ENCODE measurements at places on chromosomes 12 and 14.

DNA sequence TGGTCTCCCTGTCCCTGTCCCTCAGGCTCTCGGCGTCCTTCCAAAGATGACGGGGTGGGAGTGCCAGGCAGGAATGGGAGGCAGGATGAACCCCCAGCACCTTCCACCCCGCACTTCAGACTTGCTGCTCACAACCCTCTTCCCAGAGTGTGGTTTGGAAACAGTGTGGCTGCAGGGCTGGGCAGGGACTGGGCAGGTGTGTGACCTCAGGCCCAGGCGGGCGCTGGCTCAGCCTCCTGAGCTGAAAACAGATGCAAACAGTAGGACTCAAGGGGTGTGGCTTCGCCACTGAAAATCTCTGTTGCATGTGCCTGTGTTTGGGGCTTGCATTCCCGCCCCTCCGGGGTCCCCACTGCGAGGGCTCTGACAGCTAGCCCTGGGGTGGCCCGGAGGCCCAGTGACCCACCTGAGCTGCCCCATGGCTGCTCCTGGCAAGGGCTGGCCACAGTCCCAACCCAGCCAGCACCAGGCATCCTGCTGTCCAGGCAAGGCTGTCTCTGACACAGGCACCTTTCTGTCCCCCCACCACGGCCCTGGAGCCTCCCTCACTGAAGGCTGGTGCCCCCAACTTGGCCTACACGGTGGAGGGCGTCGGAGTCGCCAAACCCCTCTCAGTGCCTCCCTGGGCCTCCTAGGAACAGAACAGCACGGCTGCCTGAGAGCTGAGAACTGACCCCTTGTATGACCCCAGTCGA lies 46.1 kb downstream of the BEGAIN start:
- DNase-seq = no peak

DNA sequence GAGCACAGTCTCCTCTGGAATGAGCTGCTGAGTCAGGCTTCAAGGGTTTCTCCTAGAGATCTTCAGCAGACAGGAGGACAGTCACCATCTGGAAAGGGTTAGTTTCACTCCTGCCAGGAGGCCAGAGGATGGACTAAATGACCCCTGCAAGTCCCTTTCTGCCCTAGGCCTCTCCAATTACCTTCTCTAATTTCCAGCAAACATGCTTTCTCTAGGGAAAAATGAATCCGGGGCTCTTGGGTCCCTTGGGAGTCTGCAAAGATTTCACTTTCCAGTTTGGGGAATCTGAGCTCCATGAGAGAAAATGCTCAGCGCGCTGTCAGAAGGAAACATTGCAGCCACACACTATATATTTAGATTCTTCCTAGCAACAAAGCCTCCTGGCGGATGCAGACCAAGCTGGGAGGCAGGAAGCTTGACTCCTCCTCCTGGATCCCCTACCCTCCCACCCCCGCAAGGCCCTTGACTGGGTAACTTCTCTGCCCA lies 184.4 kb upstream of the CCND2 start:
- DNase-seq = no peak

- peak; percentile 7 for DNase-seq
Measured at GRCh38 chr14:75123991-75124390, 2.9 kb downstream of the NEK9 start.

DNA sequence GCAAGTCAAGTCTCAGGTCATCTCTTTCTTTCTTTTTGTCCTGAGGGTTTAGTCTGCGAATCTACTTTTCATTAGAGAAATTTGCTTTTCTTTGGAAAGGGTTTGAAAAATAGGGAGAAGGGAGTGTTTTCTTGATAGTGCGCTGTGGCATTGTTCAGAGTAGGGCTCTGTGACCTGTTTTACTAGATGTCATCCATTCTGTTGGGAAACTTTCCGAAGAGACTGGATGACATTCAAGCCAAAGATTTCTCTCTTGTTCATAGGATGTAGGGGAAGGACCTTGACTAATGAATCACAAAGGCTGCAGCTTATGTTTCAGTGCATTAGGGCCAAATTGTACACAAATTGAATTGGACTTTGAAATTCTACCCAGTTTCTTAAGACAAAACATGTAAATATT lies 14.7 kb downstream of the DLST start:
- no peak for DNase-seq

DNA sequence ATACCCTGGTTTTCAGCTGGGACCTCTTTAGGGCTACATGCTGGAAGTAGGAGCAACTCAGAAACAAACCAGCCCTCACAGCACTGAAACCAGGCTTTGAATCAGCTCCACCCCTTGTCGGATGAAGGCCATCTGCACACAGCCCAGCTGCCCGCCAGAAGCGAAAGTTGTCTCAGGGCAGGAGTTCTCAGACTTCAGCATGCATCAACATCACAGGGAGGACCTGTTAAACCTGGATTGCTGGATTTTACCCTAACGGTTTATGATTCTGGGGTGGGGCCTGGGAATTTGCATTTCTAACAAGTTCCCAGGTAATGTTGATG lies 10.9 kb downstream of the SYNDIG1L start:
- no peak for DNase-seq

GRCh38 chr14:44370727-44371126 lies 136.4 kb downstream of the FSCB start:
- no peak for DNase-seq

- DNase-seq = no peak
Measured at GRCh38 chr12:12718853-12719252, 1.7 kb downstream of the CDKN1B start.

DNA sequence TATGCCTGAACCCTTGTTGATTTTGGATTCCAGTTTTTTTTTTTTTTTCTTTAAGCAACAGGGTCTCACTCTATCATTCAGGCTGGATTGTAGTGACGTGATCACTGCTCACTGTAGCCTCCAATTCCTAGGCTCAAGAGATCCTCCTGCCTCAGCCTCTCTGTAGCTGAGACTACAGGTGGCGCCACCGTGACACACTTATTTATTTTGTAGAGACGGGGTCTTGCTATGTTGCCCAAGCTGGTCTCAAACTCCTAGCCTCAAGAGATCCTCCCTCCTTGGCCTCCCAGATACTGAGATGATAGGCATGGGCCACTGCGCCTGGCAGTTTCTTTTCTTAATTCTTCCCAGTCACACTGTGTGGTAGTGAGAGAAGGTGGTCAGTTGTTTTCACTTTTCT lies 25.2 kb downstream of the ACADS start:
- no peak for DNase-seq

- DNase-seq = no peak
Measured at GRCh38 chr14:99644723-99645544, at the start of gene HHIPL1. TSS of gene HHIPL1 (plus strand) at chr14:99645129. CDS start at chr14:99645208, 79 bp downstream.

DNA sequence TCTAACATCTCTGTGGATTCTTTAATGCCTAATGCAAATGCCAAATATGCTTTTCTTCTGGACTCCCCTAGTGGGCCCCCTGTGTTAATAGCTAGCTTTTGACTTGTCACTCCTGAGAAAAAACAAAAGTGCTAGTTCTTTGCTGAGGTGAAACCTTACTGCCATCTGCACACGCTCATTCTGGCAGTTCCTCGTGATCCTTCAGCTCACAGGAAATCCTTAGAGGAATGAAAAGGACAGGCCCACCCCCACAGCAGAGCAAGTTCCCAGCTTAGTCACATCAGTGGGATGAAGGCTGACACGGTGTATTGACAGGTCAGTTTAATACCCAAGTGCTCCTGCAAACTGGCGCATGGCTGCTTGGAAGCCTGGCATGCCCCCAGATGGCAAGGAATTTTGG lies 165.1 kb upstream of the ATP2B1 start:
- DNase-seq = no peak

- DNase-seq = no peak
Measured at GRCh38 chr12:41795910-41796309, 348.8 kb downstream of the GXYLT1 start.

DNA sequence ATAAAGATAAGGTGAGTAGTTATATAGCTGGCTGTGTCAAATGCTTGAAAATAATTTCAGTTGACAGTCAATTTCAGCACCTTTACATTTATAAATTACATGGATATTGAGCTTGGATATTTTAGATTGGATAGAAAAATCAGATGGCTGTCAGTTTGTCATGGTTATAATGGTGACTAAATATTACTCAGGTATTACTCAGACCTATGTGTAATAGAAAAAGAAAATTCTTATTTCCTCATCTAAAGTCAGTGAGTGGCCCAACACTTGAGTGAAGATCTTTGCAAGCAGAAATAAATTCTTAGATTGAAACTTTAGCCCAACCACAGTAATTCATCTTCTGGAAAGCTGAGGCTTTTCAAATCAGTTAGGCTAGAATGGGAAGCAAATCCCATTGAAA lies 354.4 kb downstream of the NAV3 start:
- DNase-seq = no peak

- no peak for DNase-seq
Measured at GRCh38 chr12:85507456-85507855, 227.4 kb downstream of the ALX1 start.

- no peak for DNase-seq
Measured at GRCh38 chr14:104984056-104984894, 1.3 kb upstream of the CLBA1 start.

- DNase-seq = no peak
Measured at GRCh38 chr14:100775351-100775830, 48.7 kb downstream of the DLK1 start.

DNA sequence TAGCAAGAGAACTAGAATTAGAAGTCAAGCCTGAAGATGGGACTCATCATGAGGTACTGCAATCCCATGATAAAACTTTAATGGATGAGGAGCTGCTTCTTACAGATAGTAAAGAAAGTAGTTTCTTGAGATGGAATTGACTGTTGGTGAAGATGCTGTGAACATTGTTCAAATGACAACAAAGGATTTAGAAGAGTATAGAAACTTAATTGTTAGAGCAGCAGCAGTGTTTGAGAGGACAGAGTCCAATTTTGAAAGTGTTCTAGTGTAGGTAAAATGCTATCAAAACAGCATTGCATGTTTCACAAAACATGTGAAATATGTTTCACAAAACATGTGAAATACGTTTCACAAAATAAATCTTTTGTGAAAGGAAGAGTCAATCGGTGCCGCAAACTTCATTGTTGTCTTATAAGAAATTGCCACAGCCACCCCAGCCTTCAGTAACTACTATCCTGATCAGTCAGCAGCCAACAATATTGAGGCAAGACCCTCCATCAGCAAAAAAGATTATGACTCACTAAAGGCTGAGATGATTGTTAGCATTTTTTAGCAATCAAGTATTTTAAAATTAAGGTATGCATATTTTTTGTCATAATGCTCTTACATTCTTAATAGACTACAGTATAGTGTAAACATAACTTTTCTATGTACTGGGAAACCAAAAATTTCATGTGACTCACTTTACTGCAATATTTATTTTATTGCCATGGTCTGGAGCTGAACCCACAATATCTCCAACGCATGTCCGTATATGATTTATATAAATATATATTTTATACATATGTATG lies 173.4 kb upstream of the BMP4 start:
- DNase-seq = no peak

DNA sequence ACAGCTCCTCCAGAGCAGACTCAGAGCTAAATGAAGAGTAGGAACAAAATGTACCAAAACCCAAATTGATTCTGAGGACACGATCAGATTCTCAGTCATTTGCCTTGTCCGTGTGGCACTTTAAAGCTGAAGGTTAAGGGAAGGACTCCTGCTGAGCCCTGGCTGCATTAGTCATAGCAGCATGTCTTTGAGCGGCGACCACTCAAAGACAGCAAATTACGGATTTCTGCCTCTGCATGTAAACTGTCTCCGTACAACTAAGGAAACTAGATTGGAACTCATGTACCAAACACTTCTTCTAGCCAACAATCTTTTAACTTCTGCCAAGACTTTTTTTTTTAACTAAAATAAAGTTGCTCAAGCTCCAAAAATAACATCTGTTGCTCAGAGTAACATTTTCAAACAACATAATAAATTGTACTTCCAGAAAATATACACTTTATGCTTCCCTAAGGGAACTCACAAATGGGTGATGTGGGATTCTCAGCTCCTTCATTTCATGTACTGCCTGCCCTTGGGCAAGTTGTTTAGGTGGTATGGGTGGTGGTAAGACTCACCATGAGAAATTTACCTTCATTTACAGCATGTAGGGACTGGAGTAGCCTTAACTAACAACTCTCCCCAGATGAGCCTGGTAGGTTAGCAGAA lies 56.1 kb downstream of the RERG start:
- DNase-seq = no peak

DNA sequence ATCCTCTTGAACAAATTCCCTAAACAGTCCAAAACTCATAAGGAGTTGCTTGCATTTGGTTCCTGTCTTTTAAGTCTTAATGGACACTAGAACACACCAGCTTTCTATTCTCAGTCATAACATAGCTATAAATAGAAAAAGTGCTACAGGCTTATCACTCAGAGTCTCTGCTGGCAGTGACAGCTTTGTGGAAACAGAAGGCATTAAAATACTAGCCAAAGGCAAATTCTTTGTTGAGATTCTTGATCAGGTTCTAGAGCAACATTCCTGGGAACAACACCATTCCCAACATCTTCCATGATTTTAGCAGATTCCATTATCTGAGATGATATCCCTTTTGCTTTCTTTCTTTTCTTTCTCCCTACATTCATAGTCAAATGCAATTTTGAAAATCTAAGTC lies 207.7 kb upstream of the PLEKHG7 start:
- no peak for DNase-seq

- DNase-seq = no peak
Measured at GRCh38 chr12:2380946-2381345, 328.2 kb downstream of the CACNA1C start.

DNA sequence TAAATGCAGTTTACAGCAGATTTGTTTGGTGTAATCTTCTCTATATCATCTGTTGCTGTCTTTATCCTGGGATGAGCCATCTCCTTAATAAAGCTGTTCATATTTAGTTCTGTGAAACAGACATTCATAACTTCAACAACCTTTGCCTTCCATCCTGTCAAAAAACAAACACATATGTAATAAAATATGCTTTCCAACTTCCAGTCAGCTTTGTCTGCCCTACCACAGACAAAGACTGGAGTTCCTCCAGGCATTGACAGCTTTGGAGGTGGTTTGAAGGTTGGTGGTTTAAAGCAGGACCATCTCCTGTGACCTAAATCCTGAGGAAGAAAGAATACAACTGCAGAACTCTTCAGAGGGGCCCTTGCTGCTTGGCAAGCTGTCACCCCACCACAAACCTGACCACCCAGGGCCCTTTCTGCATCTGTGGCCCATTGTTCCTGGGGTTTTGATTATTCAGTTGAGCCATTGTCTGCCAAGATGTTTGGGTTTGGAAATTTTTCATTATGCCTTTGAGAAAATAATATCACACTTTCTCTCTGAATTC lies 28.2 kb upstream of the PTGR2 start:
- DNase-seq = no peak

DNA sequence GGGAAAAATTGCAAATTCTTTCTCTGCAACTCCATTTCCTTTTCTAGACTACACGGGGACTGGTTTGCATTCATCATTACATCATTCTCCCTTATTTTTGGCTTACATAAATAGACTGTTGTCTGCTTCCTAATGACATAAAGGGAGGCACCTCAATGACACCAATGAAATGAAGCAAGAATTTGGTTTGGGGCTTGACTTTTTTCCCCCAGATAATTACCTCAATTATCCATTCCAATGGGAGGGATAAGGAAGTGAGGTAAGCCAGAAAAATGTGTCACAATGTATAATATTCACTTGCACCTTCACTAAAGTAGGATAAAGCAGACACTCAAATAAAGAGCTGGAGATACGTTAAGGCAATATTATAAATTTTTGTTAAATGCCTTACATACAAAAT lies 240.6 kb upstream of the GRIP1 start:
- no peak for DNase-seq

Measured in T1000 (cell line).